ENCODE measurements at places on chromosomes 6 and 20.
A peak's percentile ranks its signal among the peaks of the same experiment; 100 is the strongest.

GRCh38 chr6:9250852-9251251, 815.5 kb upstream of the SLC35B3 start:
- DNase-seq, result no peak

GRCh38 chr6:22544476-22544875, 24.9 kb upstream of the HDGFL1 start:
- no peak for DNase-seq

- no peak for DNase-seq
These were observed 414.4 kb upstream of the MMS22L start for GRCh38 chr6:97697456-97697855.

DNA sequence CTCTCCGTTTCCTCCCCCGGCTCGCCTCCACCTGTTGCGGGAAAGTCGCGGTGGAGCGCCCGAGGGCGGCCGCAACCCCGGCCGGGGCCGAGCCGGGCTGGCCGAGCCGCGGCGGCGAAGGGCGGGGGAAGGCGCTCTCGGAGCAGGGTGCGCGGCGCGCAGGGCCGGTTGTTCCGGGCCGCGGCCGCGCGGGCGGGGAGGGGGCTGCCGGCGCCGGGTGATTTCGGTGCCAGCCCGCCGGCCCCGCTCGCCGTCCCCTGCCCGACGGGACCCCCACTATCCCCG, 235 bp downstream of the MAP7 start:
- DNase-seq, result no peak

GRCh38 chr20:47534405-47534804, 32.7 kb downstream of the NCOA3 start:
- no peak for DNase-seq

DNA sequence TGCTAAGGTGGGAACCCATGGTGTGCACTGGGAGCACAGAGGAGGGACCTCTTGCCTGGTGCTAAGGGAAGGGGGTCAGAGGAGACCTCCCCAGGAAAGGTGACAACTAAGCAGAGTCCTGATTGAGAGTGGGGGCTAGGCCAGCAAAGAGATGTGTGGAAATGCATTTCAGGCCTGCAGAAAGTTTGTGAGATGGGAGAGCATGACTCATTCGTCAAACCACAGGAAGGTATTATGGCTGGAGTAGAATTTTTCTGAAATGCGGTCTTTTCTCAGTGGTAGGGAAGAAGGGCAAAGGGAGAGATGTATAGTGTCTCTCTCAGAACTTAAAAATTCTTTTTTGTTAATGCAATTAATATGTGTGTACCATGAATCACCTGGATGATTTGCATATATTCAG, 23.6 kb upstream of the EDN1 start:
- no peak for DNase-seq

DNA sequence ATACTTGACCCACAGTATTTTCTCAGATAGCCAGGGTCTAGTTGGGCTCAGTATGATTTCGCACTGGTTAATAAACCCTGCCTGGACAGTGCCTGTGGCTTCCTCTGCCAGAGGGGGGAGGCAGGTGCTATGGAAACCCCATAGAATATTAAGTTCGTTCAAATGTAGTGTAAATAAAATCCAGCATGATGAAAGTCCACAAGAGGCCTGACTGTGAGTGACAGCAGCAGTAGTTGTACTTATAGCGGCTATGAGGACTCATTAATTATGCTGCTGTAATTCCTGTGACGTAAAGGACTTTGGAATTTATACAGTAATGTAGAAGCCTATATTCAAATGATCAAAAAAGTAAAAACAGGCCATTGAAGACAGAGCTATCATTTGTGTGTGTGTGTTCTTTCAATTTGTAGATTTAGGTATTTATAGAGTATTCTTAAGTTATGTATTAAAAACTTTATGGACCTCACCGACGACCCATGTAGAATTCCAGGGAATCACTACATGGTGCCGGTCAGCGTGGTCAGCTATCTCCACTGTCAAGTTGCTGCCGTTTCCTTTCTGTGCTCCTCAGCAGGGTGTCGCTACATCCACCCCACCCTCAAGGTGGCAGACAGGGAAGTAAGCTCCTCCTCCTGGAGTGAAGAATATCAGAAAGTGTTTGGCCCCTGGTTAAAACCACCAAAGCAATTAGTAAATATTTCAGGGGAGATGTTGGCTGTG, 10.0 kb downstream of the PYGB start:
- no peak for DNase-seq

DNA sequence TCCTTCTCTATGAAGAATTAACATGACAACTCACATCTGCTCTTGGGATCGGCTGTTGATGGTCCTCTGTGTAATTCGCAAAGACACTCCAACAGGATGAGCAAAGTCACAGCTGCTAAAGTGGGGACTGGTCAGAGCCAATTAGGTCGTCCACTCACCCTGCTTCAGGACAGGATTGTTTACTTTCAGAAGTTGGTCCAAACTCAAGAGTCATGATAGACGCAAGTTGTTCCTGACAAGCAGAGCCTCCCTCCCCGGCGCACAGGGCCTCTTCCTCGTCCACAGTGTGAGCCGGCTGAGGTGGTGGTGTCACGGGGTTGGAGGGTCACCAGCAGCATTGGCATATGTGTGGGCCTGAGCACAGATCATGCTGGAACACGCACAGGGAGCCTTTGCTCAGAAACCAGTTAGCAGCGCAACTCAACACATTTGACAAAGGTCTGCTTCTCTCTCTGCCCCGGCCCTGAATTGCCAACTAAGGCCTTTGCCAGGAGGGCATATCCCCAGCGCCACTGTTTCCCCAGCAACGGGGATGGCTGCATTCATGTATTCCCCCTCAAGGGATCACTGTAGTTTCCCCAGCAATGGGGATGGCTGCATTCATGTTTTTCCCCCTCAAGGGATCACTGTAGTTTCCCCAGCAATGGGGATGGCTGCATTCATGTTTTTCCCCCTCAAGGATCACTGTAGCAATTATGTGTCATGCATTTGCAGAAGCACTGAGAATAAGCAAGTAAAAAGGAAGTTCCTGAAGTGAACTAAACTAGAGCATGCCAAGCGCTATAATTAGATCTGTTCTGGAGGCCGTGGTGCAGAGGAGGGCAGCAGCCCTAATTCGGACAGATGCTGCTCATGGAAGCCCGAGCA, 111.7 kb downstream of the THBS2 start:
- no peak for DNase-seq

DNA sequence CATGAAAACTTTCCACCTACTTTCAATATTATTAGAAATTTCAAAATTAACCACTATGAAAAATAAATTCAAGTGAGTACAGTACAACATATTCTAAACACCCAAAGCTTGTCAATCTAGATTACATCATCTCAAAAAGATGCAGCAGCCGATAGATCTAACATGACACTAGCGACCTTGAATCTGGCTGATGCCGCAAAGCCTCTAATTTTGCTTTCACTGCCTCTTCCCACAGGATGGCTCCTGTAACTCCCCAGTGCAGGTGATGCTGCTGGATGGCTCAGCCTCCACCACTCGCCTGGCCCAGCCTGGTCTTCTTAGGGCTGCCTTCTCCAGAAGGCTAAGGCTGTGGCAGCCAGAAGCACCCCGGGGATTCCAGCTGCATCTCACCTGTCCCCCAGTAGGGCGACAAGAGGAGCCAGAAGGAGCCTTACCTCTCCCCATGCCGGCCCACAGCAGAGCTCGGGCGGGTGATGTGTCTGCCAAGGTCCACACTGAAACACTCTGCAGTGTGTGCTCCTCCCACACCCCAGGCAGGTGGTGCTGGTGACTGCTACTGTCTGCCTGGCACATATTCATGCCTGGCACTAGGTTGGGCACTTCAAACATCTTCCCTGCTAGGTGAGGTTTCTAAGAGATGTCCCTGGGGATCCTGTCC, 82.1 kb downstream of the SLC23A2 start:
- DNase-seq, result no peak

DNA sequence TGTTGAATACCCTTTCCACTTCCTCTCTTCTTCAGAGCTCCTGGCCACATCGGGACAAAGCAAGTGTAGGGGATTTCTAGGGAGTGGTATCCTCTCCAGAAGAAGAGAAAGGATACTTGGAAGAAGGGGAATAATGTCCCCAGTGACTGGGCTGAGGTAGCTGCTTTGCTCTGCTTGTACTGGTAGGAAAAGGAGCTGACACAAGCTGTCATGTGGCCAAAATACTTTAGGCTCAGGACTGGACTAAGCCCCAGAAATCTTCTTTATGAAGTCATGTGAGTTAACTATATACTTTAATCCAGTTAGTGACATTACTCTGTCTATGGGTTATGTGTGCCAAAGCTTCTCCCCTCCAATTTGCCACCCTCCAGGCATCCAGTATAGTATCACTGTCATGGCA, 40.5 kb downstream of the AKIRIN2 start:
- DNase-seq, result no peak

GRCh38 chr6:129440691-129441090, 269.3 kb downstream of the ARHGAP18 start:
- no peak for DNase-seq

DNA sequence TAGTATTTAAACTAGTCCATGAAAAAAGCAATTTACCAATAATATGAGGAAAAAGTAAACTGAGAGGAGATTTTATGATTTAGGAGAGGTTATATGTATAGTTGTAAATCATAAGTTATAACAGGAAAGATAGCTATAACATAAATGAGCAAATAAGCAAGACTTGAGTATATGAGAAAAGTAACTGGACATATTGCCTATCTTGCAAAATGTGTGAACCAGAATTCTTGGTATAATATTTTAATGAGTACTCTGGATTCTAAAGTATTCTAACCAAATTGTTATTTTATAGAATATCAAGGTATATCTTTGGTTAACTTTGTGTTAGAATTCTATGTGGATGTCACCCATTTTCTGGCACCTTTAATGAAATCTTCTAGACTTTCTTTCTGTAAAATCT, 124.6 kb downstream of the PHF3 start:
- DNase-seq, result no peak

GRCh38 chr20:62824476-62825332, 7.9 kb downstream of the COL9A3 start:
- peak; percentile 39 for DNase-seq

DNA sequence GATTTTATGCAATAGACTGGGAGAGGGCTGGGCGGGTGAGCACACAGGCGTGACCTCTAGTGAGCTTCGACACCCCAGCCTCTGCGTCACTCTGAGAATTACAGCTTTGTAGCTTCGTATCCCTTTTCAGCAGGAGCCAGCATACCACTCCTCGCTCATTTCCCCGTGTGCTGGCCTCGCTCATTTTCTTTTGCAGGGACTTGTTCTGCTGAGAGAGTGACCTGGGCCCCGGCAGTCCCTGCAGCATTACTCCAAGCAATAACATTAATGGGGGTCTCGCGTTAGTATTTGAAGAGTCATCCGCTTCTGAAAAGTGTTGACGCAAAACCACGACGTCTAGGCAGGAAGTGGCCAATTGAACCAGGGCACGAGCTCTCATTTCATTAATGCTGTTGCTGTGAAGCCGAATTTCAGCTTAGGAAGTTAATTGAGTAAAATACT, 193.7 kb downstream of the QKI start:
- DNase-seq, result no peak

- no peak for DNase-seq
These were observed 4.1 kb upstream of the RAB23 start for GRCh38 chr6:57226221-57226620.

DNA sequence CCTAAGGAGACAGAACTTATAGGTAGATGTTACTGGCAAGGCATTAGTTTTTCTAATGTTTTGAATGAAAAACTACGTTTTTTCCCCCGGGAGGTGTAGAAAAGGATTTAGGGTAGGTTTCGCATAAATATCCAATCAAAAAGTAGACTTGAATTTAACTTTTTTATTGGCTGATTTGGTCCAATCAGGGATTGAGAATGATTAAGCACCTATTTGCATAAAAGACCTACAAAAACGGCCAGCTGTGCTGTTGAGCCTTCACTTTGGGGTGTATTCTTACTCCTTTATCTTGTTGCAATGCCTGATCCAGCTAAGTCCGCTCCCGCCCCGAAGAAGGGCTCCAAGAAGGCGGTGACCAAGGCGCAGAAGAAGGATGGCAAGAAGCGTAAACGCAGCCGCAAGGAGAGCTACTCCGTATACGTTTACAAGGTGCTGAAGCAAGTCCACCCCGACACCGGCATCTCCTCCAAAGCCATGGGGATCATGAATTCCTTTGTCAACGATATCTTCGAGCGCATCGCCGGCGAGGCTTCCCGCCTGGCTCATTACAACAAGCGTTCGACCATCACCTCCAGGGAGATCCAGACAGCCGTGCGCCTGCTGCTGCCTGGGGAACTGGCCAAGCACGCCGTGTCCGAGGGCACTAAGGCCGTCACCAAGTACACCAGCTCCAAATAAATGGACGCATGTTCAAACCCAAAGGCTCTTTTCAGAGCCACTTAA, 113.5 kb upstream of the BTN3A2 start:
- peak; percentile 77 for DNase-seq

DNA sequence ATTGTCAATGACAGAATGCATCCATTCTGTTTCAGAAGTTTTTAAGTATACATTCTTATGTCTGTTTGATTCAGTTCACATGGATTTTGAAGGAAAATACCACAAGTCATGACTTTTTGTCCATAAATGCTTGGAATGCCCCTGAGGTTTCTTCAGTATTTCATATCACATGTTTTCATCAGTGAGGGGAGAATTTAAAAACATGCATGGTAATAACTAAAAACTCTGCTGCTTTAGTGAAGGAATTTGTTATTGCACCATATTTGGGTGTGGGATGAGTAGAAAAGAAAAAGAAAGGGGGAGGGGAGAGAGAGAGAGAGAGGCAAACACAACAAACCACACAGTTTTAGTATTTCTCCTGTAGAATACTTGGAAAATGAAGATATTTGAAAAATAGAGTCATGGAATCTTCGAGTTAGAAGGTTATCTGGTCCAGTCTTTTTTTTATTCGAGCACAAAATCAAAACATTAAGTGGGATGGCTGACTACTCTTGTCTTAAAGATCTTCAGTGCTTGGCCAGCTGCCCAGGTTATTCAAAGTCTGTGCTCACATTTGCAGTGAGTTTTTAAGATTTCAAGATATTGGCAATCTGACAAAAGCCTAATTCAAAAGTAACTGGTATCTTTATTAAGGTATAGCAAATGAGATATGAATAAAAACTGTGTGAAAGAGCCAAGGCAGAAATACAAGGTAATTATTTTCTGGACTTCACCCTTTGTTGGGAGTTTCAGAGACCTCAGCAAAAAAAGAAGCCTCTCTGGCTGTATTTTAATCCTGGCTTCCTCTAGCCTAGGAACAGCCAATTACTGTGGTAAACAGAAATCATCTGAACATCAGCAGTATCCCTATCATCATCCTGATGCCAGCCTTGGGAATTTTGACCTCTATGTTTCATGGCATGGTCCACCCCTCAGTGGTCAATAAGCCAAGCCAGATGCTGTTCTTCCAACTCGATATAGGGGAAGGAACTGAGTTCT, 687.9 kb upstream of the CITED2 start:
- DNase-seq, result no peak

DNA sequence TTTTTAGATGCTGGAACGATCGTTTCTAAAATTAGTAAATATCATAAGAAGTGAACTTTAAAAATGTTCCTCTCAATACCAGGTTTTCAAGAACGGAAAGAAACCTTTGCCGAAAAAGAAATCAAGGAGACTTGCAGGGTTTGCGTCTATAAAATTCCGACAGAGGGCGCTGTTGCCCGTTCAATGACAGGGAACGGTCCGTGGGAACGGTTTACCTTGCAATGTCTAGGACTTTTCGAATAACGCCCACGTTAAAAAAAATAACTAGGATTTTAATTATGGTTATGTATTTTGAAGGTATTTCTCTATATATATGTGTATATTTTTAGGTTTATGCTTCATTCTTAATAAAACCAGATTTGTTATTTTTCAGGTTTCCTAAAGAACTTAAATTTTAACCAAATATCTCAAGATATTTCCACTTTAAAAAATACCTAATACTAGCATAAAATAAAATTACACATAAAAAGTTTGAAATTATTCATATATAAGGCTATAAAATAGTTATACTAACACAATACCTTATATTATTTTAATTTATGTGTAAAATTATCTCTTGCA, 2.5 kb upstream of the TFAP2B start:
- no peak for DNase-seq

Measured in CD4-positive, alpha-beta T cell treated with Interleukin-6 at 100 ng/mL for 8 hours (primary cell).